Sciatic nerve (tissue), 2 donors: ENCODE measurements at places on chromosomes 3 and 15.

DNA sequence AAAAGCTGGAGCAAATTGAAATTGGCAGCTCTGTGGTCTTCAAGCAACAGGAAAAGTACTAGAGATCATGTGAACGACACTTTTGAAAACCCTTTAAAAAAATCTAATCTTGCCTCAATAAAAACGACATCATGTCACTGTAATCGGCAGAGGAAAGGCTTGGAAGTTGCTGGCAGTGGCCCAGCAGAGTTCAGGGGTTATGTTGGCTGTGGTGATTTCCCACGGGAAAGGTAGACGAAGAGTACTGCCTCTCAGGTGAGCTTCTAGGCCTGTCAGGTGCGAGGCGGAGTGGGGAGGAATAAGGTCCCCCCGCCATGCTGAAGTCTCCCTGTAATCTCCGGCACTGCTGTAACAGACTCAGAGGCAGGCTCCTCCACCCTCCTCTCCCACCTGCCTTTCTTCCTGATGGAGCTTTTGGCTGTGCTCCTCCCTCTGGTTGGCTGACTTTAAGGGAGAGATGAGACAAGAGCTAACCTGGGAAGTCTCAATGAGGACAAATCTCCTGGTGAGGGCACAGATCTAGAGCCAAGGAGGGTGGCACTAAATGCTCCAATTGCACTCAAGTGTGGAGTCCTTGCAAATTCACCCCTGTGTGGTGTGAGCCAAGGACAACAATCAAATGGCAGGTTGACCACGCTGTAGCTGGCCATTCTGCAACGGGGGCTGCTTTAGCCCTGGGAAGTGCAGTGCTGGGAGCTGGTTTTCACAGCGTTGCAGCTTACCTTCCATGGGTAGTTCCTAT is 18.7 kb upstream of the HES1 start:
- no peak for DNase-seq

- DNase-seq, result no peak
Observed at GRCh38 chr3:34198309-34198708, 399.9 kb downstream of the PDCD6IP start.

DNA sequence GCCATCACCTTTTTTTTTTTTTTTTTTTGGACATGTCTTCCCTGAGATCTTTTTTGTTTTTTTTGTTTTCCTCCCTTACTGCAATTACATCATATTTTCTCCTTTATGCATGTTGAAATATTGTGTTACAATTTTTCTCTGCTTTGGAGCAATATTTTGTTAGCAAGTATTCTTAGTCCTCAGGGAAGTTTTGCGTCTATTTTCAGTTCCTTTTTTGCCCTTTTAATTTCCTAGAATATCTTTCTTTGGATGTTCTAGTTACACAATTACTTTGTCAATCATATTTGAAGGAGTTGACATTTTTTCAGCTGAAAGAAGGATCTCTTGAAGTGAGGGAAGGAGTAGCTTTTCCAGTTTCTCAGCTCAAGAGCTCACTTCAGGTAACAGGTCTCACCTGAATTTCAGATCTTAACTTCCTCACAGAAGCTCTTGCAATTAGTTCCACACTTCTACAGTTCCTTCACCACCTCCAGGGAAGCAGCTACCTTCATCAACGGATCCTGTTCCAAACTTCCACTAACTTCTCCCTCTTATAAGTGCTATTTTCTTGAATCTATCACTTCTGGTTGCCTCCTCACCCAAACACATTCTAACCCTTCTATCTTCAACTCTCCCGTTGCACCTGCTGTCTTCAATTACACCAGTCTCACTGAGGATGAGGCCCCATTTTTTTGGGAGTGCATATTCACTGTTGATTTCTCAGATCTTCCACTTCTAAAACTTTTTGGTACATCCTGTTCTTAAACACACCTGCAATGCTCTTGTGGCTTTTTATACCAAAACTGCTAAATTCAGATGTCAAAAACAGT is 57.8 kb upstream of the CPOX start:
- no peak for DNase-seq

GRCh38 chr3:72950372-72950771 is 46.2 kb upstream of the PPP4R2 start:
- no peak for DNase-seq

DNA sequence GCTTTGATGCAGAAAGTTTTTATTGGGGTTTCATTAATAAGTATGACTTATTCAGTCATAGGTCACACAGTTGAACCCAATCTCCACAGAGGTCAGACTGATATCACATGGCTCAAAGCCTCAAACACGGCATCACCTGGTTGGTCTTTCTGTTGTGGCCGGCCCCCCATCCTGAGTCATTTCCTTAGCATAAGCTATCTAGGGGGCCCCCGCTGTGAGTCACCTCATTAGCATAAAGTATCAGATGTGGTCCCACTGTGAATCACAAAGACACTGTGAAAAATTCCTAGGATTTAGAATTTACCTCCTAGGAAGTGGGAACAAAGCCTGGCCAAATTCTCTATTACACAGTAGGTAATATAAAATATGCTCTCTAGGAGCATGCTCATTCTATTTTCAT is 502.2 kb downstream of the PYDC2 start:
- DNase-seq, result no peak
